Hippocampal formation (tissue), 2 donors: ENCODE measurements at places on chromosomes 5 and 9.

- DNase-seq, result no peak
These were observed 178.2 kb downstream of the ZDHHC21 start for GRCh38 chr9:14515049-14515448.

DNA sequence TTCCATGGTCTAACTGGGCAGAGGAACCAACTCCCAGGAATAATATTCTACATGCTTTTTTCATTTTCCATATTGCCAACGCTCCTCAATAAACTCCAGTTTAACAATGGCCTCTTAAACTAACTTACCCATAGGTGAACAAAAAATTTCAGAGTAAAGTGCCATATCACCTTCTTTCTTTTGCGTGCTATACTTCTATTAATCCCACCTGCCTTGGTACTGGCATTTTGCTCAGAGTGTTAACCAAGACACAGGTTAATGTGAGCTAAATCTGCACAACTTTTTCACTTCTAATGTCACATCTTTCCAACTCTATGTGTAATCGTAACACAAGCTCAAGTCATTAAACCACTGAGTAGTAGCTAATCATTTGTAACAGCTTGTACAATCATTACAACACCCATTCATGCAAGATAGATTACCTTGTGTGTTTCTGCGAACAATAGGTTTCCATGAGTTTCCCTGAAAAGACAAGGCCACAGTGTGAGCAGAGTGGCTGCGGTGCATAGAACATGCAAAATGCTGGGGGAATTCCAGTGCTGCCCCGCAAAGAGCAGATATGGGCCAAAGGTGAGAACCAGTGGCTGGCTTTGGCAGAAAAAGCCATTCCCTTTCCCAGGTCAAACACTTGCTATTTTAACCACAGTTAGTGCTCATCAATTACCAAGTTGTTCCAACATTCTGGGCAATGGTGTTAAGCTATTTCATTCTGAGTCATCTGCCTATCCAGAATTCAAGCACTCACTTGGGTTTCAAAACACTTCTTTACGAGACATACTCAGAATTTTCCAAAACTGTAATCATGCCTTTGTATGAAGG, 42.8 kb downstream of the TIMD4 start:
- no peak for DNase-seq

- no peak for DNase-seq
These were observed 31.0 kb upstream of the FSD1L start for GRCh38 chr9:105416840-105417239.

- no peak for DNase-seq
These were observed 413.2 kb upstream of the ACTBL2 start for GRCh38 chr5:57895766-57896165.

GRCh38 chr9:93667627-93668026, 91.2 kb downstream of the PHF2 start:
- no peak for DNase-seq

- DNase-seq, result no peak
These were observed 57.8 kb upstream of the LIFR start for GRCh38 chr5:38613992-38614836.

GRCh38 chr9:100129772-100130171, 30.7 kb downstream of the INVS start:
- no peak for DNase-seq

DNA sequence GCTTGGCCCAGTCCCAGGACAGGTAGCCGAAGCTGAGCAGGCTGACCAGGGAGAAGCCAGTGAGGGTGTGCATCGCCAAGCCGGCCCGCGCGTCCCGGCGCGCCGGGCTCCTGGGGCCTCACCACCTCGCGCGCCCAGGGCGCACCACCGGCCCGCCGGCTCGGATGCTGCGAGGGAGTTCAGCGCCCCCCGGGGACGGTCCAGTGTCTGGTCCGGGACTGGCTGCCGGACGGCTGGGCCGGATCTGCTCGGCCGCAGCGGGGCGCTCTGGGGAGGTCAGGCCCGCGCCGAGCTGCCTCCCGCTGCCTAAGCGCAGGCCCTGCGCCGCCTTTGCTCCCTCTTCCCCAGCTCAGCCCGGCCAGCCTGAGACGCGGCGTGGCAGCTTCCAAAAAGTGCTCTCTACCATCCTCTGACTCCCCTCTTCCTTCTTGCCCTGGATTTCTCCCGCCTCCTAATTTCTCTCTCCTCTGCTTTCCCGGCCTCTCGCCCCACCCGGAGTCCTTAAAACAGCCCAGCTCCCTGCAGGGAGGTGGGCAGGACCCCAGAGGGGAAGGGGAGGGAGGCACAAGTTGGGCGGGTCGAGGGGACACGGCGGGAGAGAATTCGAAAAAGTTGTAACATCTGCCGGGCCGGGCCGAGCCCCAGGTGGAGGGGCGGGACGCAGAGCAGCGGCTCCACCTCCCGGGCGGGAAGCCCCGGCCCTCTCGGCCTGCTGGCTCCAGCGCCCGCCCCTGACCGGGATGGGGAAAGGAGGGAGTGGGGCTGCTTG, at the start of gene ARSI:
TSS of gene ARSI (minus strand) at position 605 of the 769 bp plus-strand sequence. CDS start at position 73, 532 bp downstream.
- DNase-seq, result no peak

DNA sequence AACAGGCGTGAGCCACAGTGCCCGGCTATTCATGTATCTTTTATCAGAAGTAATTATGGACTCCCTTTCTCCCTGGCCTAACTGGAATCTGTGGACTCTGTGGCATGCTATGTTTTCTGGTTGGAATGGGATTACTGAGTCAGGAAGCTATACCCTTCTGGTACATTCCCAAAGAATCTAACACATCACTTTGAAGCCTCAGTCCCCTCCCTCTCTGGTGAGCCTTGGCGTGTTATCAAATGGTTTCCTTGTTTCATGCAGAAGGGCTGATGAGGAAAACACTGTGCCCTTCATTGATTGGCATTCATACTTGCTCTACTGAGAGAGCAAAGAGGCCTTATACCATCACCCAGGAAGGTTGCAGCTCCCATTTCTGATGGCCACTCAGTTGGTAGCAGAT, 22.9 kb downstream of the C5orf15 start:
- DNase-seq, result no peak

GRCh38 chr5:107469485-107470294, 201.0 kb downstream of the EFNA5 start:
- no peak for DNase-seq

GRCh38 chr5:117131048-117131679, 556.5 kb upstream of the SEMA6A start:
- no peak for DNase-seq

DNA sequence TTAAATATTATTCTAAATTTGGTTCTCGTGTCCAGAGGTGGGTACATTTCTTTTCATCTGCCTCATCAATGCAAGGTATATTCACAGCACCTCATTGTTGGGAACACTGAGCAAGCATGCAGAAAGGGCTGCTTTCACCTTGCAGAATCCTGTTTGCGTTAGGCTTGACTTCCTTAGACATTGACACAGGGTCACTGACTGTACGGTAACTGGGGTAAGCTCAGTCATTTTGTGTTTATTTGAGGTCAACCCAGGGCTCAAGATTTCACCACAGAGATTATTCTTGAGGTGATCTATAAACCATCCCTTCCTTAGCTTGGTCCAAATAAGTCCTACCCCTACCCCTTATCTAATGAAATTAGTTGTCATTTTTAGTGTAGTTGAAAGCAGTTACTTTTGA, 1.7 kb upstream of the PTPDC1 start:
- no peak for DNase-seq

- no peak for DNase-seq
These were observed 2.4 kb upstream of the SNX2 start for GRCh38 chr5:122772446-122772845.
